ENCODE measurements at places on chromosomes 2 and 18.

DNA sequence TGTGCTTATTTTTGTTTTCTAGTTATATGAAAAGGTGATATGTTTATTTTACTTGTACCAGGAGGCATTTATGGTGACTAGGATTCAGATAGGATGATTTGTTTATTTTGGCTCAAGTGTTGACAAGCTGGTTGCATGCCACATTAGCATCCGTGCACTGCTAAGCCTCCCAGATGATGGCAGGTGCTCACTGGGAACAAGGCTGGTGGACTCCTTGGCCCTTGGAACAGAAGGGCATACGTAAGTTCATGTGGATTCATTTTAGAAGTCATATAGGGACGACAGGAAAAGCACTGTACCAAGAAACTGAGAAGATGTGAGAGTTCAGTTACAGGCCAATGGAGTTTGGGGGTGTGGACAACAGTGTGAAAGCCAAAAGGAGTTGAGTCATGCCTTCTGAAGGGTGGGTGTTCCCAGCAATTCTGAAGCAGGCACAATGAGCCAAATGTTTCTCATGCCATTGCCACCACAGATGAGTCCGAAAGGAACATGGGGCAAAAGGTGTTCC is 166.2 kb downstream of the PHLPP1 start:
- no peak for DNase-seq

GRCh38 chr2:47504174-47504810 is 101.3 kb downstream of the MSH2 start:
- no peak for DNase-seq

DNA sequence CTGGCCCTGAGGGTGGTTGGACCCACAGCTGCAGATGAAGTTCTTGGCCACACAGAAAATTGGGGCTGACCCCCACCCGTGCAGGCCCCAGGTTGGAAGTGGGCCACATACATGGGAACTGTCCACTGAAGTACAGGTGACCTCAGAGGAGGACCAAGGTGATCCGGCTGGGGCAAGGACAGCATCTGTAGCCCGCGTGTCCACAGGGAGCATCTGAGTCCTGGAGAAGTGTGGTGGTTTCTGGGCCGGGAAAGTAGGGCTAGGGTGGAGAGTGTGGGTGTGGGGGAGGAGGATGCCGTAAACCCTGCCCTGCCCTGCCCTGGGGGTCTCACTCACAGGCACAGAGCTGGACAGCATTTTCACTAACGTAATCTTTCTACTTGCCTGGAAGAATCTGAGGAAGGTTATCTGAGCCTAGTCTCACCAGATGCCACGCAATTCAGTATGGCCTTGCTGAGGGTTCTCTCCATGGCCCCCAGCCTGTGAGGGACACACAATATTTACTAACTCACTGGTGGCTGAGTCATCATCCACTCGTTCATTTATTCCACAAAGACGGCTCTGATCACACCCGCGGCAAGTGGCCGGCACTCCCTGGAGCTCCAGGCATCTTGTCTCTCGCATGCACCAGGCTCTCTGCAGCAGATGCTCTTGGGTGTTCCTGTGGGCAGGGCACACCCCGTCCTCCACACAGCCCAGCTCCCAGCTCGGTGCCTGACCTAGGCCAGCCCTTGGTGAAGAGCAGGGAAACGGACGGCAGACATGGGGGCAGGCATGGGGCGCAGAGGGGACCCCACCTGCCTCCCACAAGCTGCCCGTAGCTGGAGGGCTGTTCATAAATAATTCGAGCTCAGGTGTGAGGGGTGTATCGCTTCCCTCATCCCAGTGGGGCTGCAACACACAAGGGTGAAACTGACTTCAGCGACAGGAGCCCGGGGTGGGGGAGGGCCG is 51.2 kb downstream of the INHBB start:
- DNase-seq: no peak

GRCh38 chr2:182897137-182897536 is 30.7 kb upstream of the FRZB start:
- no peak for DNase-seq

- DNase-seq: no peak
Observed at GRCh38 chr2:194270648-194271047, 1386.4 kb upstream of the SLC39A10 start.

- DNase-seq: no peak
Observed at GRCh38 chr18:49612515-49613033, 50.7 kb downstream of the LIPG start.

- no peak for DNase-seq
Observed at GRCh38 chr18:54743605-54743995, 84.7 kb upstream of the RAB27B start.

- DNase-seq: no peak
Observed at GRCh38 chr2:174606336-174606735, 8.7 kb upstream of the WIPF1 start.

- no peak for DNase-seq
Observed at GRCh38 chr2:205646680-205647079, 35.6 kb upstream of the NRP2 start.

GRCh38 chr2:123207245-123207644 is 817.8 kb upstream of the CNTNAP5 start:
- no peak for DNase-seq

GRCh38 chr2:20600756-20601325 is 50.1 kb downstream of the HS1BP3 start:
- no peak for DNase-seq

Measured in SIG-M5 (cell line).